ENCODE measurements at places on chromosomes 13 and 19.
A peak's percentile ranks its signal among the peaks of the same experiment; 100 is the strongest.

GRCh38 chr19:18596752-18597157 is 8.2 kb downstream of the REX1BD start:
- DNase-seq, result no peak

DNA sequence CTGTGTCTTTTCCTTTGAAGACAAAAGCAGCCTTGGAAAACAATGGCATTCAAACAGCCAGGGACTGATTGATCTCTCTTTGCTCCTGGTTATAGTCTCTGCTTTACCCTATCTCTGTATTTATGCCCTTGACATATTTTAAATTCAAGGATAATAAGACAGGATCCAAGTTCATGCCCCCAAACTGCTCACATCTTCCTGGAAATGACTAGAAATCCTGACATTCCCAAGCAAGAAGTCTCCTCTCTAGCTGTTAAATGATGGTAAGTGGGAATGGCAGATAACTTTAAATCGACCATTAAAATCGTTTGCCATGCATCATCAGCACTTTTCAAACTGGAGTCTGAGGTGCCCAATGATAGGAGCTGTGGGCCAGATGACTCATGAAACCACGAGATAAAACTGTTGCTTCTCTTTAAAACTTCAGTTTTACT is 435.6 kb downstream of the FOXO1 start:
- no peak for DNase-seq

- no peak for DNase-seq
Observed at GRCh38 chr13:101018720-101019119, 344.1 kb upstream of the TMTC4 start.

DNA sequence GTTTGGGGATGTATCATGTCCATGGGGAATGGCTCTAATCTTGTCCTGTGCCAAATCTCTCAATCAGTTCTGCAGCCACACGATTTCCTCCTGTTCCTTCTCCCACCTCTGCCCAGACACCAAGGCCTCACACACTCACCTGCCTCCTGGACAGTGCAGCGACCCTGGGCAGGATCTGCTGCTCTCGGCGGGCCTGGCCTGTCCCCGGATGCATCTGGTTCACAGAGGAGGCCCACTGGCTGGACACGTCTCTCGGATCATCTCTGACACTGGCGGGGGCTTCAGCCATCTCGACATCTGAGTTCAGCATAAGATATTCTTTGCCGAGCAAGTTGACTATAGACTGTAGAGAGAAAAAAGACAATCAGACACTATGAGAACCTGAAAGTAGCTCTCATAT is 5.9 kb downstream of the ZSCAN5B start:
- no peak for DNase-seq

- no peak for DNase-seq
Observed at GRCh38 chr13:114034481-114034891, 60.6 kb upstream of the C13orf46 start.

DNA sequence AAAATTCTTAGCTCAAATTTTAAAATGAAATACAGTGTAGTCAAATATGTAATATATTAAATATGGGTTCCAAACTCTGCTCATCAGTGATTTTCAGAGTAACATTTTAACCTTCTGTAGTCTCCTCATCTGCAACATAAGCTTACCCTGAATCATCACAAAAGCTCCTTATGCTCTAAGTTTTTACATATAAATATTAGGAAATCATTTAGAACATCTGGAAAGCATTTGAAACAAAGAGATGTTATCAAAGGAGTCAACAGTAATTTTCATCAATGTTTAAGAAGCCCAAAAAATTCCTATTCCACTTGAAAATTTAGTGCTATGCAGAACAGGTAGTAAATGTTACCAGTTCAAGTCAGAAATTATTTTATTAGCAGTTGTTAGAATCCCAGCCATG is 224.7 kb downstream of the DCT start:
- no peak for DNase-seq

DNA sequence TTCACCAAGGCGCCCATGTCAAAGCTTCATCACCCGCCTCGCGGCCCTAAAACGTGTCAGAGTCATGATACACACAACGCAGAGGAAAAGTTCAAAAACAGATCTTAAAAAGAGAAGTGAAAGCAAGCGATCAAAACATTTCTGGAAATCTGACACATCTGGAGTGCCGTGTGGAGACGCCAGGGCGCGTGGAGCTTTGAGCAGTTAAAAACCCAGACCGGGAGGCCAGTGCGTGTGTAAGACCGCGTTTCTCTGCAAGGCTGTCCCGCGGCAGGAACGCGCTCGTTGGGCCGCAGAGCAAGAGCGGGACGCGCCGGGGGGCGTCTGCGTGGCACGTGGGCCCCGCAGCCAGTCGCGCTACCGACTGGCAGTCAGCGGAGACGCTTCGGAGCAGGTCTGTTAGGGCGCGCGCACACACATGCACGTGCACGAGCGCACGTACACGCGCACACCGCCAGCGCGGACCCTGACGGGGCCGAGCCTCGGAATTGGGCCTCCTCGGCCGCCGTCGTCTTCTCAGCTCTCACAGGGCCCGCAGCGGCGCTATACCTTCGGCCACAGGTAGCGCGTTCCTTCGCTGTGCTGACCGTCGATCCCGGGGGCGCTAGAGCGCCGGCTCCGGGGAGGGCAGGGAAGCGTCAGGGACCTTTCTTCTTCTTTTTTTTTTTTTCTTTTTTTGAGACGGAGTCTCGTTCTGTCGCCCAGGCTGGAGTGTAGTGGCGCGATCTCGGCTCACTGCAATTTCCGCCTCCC is 35.8 kb downstream of the RNF6 start:
- DNase-seq, result peak; percentile 86

- DNase-seq, result no peak
Observed at GRCh38 chr13:45328661-45329111, 12.3 kb downstream of the TPT1 start.

DNA sequence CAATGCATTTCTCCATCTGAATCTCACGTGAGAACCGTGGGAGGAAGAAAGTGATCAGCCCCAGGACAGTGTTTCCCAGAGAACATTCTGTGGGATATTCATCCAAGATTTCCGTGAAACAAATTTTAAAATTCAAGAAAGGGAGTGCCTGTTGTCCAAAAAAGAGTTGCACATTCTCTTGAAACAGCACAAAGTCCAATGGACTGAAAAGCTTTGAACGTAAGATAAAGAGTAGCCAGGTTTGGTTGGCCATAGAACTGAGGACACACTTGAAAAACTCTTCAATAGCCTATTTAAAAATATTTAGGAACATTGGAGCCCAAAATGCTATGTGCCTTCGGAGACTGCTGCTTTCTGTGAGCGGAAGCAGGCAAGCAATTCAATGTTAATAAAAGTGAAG is 353.9 kb downstream of the MYO16 start:
- no peak for DNase-seq

GRCh38 chr13:103157434-103158145 is 91.4 kb upstream of the SLC10A2 start:
- no peak for DNase-seq

- no peak for DNase-seq
Observed at GRCh38 chr13:29679396-29680053, 84.0 kb upstream of the SLC7A1 start.

DNA sequence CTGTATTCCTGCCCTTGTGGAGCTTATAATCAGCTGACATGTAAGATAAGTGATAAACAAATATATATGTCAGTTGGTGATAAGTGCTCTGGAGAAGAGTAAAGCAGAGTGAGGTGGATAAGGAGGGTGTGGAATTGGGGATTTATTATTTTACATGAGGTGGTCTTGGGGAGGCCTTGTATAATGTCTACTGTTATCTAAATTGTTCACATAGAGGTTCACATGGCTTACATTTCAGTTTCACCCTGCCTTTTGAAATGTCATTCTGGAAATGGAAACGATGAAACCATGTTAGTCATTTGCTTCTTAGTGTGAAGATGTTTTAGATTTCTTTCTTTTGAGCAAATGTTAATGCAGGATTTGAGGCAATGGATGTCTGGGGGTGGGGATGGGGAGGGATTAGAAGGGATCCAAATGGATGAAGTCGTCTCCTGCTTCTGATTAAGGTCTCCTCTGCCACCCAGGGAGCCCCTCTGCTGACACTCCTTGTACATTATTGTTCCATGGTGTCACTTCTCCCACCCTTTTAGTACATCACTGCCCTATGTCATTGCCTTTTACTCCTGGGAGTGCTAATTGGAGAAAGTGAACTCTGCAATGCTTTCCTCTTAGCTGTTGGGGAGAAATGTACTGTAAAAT is 14.0 kb downstream of the B3GLCT start:
- DNase-seq, result no peak

GRCh38 chr19:34480971-34481841 is at the start of gene WTIP:
Gene WTIP, plus strand, starts transcription at chr19:34481758. Its CDS starts 217 bp downstream, at chr19:34481975.
- no peak for DNase-seq

DNA sequence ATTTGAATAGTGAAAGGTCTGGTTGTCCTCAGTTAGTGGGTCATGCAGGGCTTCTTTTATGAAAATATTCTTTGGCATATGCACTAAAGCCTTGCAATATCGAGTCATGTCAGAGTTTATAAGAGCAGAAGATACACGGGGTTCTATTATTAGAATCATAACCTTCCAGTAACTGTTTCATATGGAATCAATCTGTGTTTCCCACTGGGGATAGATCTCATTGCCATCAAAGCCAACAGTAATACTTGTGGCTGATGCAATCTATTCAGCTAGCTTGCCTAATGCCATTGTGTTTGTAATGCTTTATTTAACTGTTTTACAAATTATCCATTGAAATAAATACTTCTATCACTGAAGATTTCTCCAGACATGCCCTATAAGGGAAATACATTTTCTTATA is 746.9 kb upstream of the PCDH9 start:
- DNase-seq, result no peak

All from putamen (tissue), 1 donor.